NCI-H2081 (cell line): ENCODE measurements at places on chromosomes 4 and X.

DNA sequence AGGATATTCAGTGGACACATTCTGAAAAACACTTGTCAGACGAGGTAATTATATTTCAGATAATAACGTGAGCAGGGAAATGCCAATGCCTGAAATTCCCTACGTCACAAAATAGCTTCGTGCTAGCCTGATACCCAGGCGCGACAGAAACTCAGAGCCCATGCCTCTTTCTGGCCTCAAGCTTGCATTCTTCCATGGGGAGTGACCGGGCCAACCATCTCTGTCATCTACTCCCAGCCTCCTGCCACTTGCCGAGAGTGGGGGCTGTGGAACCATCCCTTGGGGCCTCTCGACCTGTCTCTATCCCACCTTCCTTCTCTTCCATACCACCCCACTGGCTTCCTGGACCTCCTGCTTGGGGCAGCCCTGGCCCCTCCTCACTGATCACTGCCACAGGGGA, 34.5 kb upstream of the CDKN2AIP start:
- no peak for DNase-seq

DNA sequence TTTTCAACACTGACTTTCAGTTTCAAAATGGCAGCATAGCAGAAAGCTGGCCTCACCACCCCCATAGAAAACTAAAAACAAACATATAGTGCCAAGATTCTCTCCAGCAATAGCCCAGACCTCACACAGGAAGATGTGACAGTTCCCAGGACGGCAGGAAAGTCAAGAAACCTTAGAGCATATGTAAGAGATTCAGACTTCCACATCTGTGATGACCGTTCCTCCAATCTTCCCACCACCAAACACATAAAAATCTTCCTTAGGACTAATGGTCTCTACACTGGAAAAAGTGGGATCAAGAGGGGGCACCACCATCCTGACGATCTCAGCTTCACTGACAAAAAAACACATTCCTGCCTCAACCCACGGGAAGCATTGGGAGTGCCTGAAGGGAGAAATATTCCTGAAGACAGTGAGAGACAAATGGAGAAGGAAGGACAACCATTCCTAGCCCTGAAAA, 134.1 kb upstream of the CPXCR1 start:
- no peak for DNase-seq

- no peak for DNase-seq
Measured at GRCh38 chr4:79030973-79031372, 91.7 kb upstream of the PAQR3 start.

GRCh38 chrX:37653397-37654085, 32.0 kb upstream of the XK start:
- no peak for DNase-seq

DNA sequence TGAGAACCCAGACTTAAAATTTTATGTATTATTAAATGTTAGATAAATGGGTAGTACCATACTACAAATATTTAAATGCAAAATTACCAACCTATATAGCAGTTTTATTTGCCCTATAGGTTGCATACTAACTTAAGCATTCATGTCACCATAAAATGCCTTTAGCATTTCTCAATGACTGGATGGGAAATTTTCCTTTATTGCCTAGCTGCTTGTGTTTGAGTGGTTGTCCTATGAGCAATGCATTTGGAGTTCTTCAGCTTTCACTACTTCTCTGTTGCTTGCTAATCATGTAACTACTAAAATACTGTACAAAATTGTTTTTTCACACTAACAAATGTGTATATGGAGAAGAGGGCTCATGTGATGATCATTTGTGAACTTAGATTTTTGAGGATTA, 44.2 kb upstream of the CEP135 start:
- DNase-seq: no peak

GRCh38 chr4:7003879-7004240, 39.3 kb upstream of the TADA2B start:
- no peak for DNase-seq

DNA sequence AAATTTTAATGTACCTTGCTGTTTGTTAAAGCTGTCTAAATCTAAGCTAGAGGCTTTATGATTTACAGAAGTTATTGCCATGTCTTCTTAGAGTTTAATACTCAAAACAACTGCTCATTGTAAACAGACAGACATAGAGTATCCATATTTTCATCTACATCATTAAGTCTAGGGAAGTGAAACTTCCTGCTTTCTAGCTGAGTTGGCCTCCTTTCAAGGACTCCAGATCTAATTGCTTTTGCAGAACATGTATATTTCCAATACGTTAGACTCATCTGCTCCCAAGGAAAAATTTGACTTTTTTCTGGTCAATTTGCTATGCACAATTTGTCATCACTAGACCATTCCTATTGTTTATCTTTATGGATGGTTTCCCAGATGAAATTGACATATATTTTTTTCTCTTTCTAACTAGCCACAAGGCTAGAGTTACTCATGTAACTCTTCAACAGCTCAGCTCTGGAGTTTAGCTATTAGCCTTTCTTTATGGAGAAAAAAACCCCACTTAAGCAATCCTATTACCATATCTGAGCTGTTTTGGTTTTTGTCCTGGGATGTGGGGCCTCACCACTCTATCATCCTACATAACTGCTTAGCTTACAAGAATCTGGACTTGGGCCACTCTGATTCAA, 122.9 kb downstream of the PPA2 start:
- DNase-seq: no peak

DNA sequence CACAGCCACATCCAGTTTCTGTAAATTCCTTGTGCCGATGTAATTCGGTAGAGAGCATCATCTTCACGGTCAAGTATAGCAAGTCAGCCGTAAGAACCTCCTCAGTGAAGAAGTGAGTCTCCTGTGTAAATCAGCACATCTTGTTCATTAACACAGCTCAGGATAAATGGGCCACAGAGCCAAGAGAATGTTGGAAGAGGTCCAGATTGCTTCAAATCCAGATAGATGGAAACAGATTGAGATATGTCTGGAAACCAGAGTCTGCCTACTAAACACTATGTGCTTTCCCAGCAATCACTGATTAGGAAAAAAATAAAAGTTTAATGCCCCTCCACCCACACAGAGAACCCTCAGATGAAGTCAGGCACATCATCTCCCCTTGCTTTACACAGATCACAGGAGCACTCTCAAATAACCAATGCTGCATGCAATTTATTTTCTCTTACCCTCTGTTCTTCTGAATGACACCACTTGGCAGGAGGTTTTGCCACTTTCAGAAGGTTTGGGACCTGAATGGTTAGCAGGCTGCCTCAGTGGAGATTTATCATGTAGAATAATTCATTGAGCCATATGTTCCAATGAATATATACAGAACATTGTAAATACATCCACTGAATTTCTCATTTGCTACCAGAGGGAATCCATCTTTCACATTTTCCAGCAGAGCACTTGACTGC, 357.7 kb downstream of the C4orf33 start:
- DNase-seq: no peak

DNA sequence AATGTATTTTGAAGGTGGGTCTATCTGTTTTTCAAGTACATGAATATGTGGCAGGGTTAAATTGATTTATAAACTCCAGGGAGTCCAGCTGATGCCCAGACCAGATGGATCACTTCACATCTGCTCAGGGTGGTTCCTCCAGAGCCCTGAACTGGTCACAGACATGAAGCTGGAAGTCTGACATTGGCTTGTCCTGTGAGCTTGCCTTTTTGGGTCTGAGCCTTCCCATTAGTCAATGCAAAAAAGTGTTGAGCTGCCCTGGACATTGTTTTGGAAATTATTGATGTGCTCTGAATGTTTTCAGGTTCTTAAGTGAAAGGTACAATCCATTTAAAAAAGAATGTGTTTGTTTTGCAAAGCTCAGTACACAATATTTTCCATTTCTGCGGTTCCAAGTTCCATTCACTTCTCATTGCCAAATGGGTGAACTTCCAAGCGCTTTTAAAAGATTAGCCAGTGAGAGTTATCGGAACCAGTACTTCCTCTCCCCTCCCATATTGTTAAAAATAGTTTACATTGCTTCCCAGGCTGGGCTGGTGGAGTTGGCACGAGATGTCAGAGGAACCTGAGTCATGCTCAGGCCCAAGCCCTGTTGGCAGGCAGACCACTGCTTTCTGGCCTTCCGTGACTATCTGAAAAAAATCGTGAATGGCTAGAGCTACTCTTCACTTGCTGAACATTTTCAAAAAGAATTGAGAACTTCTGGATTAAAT, 52.1 kb downstream of the PDGFRA start:
- no peak for DNase-seq

DNA sequence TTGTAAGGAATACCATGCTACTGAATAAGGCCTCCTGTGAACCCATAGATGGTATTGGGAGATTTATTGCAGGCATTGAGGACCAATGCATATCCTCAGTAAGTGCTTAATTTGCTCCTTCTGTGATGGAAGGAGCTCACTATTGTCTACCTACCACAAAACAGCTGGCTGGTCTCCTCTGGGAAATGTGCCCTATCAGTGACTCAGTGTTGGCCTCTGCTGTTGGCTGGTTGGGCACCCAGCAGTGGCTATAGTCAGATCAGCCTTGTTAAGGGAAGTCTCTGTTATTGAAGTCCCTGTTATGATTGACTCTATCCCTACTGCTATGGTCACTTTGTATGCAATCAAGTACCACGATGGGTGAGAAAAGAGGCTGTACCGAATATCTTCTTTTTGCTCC, 27.5 kb upstream of the OTUD4 start:
- no peak for DNase-seq

GRCh38 chr4:17702641-17703040, 78.8 kb downstream of the FAM184B start:
- DNase-seq: no peak

DNA sequence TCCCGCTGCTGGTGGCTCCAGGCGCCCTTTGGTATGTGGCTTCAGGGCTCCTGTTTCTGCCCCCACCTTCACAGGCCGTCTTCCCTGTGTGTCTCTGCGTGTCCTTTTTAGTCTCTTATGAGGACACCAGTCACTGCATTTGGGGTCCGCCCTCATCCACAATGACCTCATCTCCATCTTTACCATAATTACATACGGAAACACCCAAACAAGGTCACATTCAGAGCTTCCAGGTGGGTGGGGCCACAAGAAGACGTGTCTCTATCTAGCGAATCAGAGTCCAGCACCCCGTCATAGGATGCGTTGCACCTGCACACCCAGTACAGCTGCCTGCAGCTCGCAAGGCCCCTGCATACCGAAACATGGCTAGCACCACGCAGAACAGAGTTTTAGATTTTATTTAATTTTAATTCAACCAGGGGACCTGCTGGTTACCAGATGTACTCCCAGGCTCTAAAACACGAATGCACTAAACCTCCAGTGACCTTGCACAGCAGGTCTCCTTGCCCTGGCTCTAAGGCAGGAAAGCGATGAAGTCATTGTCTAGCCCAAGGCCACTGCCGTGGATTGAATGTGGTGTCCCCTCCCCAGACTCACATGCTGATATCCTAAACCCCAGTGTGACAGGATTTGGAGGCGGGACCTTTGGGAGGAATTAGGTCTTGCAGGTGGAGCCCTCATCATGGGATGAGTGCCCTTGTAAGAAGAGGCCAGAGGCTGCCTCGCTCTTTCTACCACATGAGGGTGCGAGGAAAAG, 30.3 kb downstream of the ABLIM2 start:
- DNase-seq: no peak

DNA sequence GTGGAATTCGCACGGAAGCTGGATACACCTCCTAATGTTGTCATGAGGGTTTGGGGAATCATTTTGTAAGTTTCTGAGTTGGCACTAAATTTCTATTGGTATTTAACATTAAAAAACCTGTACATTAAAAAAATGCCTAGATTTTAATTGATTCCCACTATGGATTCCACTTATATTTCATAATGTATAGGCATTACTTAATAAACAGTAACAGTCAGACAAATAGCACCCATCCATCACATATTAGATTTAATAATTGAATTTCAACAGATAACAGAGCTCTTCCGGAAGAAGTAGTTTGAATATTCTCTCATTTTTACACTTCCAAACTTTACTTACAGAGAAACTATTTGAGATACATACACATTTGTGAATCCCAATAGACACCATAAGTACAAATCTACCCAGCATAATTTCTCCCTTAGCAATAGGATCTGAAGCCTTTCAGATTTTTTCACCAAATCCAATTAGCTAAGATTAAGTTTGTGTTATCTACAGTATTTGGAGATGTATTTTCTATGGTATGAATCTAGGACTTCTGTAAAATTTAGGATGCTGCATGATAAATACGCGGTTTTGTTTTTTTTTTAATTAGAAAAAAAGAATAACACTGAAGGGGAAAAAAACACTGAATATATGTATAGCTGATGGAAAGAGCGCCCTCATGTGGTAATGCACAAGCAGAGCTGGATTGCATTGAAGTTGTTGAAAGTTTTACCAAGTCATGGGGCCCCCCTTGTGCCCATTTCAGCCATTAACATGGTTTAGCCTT, 12.2 kb upstream of the ODAM start:
- DNase-seq: peak; percentile 12

DNA sequence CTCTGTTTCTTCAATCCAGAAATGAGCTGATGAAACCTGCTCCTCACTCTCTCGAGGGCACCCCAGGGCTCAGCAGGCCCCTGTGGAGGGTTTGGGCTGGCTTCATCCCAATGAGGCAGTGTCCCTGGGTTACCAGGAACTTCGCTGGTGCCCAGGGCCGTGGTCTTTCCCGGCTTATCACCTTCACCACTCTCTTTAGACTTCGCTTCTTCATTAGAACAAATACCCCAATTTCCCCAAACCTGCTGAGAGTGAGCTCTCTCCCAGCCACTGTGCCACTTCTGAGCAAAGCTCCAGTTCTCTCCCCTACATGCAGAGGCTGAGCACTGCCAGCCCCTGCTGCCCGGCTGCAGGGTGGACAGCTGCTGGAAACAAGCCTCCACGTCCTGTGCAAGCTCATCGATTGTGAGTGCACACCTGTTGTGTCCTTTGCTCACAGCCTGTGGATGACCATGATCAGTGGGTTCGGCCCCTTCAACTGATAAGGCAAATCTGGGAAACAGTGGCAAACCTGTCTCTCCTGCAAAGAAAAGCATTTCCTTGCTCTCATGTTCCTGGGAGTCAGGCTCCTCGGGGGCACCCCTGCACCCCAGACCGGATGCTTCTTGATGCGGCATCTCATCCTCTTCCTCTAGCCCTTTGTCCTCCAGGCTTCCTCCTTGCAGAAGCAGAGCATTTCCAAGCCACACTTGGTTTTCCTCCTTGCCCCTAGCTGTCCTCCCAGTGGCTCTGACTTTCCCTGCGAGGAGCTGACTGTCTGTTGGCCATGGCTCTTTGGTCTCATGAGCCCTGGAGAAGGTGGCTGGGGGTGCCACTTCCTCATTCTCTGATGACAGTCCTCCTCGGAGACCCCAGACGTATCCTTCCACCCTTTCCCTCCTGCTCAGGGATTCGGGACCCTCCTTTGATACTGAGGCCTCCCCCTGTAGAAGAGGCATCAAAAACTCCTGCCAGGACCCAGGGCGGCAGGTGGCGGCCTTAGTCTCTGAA, 28.7 kb downstream of the C4orf50 start:
- no peak for DNase-seq

- no peak for DNase-seq
Measured at GRCh38 chrX:44223150-44223549, 120.3 kb downstream of the EFHC2 start.

GRCh38 chr4:153765894-153766293, 6.1 kb upstream of the RNF175 start:
- no peak for DNase-seq

GRCh38 chrX:151896734-151897474, 15.8 kb upstream of the MAGEA4 start:
- no peak for DNase-seq
